Astrocyte of the hippocampus (primary cell): ENCODE measurements at places on chromosomes 11 and 22.

DNA sequence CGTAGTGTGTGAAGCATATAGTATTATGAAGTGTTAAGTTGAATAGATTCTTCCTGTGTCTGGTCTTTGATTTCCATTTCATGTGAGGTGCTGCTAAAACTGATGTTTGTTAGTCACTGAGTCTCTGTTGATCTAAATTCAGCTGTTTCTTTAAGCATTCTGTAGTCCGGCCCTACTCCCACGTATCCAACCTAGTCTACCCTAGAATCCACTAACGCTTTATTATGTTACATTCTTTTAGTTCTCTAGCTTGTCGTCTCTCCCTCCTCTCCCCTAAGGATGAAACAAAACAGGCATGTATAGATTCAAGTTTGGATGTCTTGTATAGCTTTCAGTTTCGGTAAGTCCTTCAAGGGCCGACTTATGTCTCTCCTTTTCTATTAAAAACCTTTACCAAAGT, 4.1 kb downstream of the WEE1 start:
- peak; percentile 64 for DNase-seq

GRCh38 chr22:37507731-37508130, 11.5 kb downstream of the CARD10 start:
- no peak for DNase-seq

DNA sequence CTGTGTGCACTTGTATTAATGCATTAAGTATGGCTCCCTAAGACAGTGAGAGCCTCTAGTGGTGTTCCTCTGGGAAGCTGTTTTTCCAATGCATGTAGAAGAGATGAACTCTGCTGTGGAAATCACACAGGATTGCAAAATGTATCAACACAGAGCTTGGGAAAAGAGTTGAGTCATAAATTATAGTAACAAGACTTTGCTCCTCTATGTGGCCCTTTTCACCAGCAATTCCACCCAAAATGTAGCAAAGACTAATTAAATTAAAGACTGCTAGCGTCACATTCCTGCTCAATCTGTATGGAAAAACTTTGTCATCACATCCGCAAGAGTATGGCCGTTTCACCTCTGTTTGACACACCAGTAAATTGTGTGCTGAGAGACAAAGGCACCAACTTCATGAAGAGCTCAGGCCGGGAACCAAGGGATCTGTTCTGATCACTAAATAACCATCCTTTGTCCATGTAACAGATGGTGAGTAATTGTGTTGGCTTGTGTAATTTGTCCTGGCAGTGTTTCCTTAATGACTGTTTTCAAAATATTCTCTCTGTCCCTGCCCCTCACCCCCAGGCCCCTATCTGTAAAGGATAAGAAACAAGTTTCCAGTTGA, 209.2 kb upstream of the SORL1-AS1 start:
- peak; percentile 60 for DNase-seq

- peak; percentile 25 for DNase-seq
Observed at GRCh38 chr22:27624705-27625104, 176.9 kb downstream of the MN1 start.

DNA sequence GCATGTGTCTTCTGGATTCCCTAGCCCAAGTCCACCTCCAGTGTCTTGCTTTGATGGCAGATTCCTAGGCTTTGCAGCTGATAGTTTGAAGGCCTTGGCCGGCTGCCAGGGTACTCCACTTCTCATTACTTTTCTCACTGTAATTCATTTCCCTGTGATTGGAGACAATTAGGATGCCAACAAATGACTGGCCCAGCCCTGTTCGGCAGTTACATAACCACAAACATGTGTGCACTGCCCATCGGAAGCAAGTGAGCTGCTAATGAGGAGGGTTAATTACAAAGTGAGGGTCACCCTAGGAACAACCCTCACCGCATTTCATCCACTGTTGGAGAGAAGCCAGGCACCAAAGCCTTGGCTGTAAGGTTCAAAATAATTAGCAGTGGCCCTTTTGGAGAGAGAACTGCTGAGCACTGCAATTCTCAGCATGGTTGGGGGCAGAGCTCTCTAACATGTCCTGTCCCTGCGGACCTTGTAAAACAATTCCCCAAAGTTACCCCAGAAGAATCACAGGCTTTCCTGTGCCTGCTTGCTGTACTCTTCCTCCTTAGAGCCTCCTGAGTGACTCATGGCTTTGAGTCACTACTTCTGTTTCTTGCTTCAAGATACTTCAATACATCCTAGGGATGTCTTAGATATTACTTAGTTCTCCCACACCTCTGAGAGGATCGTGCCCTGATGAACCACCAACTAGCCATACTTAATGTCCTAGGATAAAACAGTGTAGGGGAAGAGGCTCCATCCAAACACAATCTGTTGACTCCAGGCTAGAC, 109.7 kb upstream of the GALNT18 start:
- peak; percentile 81 for DNase-seq

GRCh38 chr22:43442386-43443151, 30.8 kb downstream of the MPPED1 start:
- no peak for DNase-seq

GRCh38 chr11:19849107-19849789, 136.6 kb downstream of the NAV2 start:
- no peak for DNase-seq
